ENCODE measurements at places on chromosomes 11 and 22.

DNA sequence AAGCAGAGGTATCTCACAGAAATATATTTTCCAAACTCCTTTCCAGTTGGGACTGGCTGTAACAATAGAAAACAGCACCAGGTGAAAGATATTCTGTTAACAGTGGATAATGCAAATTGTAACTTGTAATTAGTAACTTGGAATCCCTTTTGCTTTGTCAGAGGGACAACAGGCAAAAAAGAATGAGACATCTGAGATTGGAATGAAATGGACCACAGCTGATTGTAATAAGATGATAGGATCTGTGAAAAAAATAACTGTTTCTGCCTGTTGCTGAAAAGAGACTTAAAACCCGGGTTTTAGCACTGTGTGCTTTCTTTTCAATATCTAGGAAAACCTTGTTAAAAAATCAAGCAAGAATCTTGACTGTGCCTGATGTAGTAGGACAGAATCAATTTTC lies 655.7 kb downstream of the METTL15 start:
- DNase-seq: no peak

GRCh38 chr11:16365581-16366228 lies 9.4 kb upstream of the SOX6 start:
- DNase-seq: no peak

GRCh38 chr11:33172996-33173395 lies 11.7 kb upstream of the CSTF3 start:
- DNase-seq: no peak

DNA sequence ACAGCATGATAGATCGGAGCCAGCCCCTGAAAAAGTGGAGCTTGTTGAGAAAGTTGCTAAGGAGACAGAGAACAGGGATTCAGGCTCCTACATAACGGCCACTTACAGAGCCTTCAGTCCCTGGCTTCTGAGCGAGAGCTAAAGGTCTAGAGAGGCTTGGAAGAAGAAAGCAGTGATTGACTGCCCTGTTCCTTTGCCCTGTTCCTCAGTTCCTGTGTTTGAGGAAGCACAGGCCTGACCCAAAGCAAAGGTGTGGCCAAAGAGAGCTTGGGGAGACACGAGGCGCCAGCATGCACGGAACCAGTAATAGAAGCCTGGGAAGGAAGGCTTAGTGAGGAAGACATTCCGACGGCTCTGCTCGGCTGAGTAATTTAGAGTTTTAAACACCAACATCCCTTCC lies 74.1 kb upstream of the CSNK2A3 start:
- DNase-seq: no peak

GRCh38 chr11:78030429-78031325 lies 7.6 kb upstream of the KCTD14 start:
- no peak for DNase-seq
